T1000 (cell line): ENCODE measurements at places on chromosomes 11 and 22.

DNA sequence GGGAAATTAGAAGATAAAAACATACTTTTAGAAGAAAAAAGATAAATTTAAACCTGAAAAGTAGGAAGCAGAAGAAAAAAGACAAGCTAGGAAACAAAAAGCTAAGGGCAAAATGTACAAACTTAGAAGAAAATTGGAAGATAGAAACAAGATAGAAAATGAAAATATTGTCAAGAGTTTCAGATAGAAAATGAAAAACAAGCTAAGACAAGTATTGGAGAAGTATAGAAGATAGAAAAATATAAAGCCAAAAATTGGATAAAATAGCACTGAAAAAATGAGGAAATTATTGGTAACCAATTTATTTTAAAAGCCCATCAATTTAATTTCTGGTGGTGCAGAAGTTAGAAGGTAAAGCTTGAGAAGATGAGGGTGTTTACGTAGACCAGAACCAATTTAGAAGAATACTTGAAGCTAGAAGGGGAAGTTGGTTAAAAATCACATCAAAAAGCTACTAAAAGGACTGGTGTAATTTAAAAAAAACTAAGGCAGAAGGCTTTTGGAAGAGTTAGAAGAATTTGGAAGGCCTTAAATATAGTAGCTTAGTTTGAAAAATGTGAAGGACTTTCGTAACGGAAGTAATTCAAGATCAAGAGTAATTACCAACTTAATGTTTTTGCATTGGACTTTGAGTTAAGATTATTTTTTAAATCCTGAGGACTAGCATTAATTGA is 1.0 kb downstream of the MALAT1 start:
- DNase-seq, result no peak

GRCh38 chr22:36549033-36549432 is 20.1 kb upstream of the EIF3D start:
- DNase-seq, result no peak

DNA sequence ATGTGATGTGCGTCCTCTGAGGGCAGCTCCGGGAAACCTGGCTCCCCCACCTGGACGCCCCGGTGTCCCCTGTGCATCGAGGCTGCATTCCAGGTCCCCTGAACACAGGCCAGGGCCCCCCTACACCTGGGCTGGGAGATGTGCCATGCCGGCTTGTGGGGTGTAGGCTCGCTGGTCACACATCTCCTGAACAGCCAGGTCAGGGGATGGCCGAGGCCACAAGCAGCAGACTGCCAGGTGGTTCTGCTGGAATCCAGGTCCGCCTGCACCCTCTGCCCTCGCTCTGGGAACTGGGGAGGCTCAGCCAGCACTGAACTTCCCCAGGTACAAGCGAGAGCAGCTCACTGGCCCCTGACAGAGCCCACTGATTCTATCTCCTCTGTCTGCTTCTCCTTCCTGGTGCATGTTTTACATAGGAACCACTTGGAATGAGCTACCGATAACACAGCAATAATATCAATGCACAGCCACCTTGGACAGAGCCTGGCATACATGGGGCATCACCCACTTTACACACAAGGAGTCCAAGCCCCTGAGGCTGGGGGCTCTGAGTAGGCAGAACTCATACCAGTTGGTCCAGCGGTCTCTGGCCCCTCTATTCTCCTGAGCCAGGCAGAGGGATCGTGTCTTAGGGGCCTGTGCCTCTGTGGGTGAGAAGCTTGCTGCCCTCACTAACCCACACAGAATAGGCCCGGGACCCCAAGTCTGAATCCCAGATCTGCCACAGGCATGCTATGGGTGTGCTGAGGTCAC is 46.8 kb downstream of the TBX1 start:
- no peak for DNase-seq

- no peak for DNase-seq
Measured at GRCh38 chr11:120224361-120224760, 13.5 kb downstream of the OAF start.

DNA sequence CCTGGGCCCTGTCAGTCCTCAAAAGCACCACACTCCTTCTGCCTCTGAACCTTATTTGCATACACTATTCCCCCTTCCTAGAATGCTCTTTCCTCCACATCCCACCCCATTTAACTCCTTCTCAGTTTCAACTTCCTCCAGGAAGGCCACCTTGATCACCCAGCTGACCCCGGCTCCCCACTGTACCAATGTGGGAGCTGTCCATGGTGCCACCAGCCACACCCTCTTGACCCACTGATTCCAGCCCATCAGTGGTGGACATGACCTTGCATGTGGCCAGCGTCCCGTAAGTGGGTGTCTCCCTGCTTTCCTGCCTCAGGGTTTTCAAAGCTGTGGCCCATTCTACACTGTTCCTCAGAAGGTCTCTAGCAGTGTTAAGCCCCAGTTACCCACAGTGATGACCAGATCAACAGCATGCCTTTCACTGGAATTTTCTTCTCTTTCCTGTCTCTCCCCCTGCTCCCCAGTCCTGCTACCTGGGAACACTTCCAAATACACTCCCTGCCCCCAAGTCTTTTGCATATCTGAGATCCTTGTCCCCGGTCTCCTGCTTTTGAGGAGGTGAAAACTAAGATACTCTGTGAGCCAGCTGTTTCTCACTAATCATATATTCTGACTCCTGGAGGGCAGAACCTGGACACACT is 346.6 kb downstream of the MN1 start:
- DNase-seq, result no peak

- no peak for DNase-seq
Measured at GRCh38 chr11:125376117-125376516, 119.9 kb downstream of the FEZ1 start.

DNA sequence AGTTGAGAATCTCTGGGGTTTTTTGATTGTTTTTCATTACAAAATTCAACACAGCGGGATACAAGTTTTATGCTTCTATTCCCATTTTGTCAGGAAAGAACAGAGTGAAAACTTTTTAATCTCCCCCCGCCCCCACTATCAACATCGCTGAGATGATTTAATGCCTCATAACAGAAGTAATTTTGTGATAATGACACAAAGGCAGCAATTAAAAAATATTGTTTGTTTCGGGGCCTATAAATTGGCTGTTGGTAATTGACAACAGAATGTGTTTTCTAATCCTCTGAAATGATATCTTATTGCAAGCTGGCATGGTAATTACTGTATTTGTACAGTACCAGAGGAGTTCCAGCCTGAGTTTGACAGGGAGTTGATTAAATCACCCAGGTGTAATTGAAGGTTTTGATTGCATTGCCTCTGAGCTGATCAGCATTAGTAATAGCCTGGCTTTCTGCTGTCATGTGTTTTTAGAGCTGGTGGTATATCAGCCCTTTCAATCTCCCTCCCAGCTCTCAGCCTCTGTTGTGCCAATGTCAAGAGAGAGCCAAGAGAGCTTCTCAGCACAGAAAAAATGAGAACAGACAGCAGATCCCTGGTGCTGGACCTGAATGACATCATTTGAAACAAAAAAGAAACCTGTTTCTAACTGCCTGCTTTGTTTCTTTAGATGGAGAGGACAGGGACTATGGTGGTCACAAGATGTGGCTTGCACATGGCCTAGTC is 265.1 kb downstream of the FAM76B start:
- DNase-seq, result no peak

DNA sequence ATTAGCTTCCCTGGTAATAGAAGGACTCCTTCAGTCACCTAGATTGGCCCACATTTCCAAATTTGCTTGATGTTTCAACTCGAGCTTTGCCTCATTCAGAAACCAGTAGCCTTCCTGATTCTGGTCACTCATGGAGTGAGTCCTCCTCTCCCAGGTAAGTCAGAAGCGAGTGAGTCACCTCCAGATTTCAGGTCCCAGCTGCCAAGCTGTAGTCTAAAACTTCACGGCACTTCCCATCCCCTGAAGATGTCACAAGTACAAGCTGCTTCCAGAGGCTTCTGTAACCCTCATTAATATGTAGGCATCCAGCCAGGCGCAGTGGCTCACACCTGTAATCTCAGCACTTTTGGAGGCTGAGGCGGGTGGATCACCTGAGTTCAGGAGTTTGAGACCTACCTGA is 23.5 kb downstream of the ARHGAP8 start:
- no peak for DNase-seq

DNA sequence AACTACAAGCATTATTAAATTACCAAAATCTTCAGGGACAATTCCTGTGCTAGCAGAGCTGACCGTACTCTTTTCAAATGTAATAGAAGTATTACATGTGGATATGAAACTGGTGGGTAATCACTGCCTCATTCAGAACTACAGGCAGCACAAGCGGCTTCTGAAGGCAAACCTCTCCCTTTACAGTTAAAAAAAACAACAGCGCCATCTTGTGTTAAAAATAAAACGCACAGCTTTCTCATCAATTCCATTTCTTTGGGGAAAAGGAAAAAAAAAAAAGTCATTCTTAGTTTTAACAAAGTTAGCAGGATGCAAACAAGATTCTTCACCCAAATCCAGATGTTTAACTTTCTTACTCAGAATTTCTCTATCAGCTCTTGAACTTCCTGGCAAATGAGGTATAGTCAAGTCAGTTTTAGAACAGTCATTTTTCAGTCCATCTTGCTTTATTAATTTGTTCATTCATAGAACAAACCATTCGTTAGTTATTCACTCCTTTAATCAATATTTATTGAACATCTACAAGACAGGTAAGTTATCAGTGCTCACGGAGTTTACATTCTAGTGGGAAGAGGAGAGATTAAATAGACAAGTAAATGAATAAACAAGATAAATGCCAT is 331.8 kb upstream of the MPPED2 start:
- DNase-seq, result no peak

- DNase-seq, result no peak
Measured at GRCh38 chr11:21495879-21496278, 697.0 kb upstream of the ANO5 start.
